ENCODE measurements at places on chromosomes 5 and 9.

DNA sequence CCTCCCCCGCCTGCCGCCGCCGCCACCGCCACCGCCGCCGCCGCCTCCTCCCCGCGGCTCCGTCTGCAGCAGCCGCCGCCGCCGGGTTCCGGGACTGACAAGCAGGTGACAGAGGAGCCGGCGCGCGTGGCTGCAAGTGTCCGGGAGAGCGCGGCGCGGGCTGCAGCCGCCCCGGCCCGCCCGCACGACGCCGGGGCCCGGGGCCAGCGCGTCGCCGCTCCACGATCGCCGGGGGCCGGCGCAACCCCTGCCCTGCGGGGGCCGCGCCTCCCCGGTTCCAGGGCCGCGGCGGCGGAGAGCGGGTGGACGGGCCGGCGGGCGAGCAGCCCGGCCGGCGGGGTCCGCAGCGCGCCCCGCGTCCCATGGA lies 343 bp downstream of the LMX1B start:
- no peak for DNase-seq

- DNase-seq, result no peak
These were observed 209.6 kb upstream of the PDE4D start for GRCh38 chr5:60102961-60103693.

GRCh38 chr9:89154651-89155336 lies 23.8 kb downstream of the SHC3 start:
- no peak for DNase-seq

DNA sequence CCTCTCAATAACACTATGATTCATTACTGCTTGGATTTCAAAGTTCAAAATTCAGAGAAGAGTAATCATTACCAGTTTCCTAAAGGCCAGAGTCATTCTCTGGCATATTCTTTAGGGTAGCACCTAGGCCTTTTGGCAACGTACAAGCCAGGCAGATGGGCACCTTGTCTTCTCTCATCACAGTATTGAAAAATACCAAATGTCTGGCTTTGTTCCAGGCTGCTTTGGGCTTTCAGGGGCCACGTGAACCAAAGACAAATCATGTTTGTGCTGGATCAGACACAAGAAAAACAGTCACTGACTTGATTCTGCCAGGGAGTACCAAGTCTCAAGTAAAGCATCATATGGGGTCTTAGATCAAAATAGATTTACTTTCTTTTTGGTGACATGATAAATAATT lies 15.5 kb downstream of the MEGF9 start:
- DNase-seq, result no peak

DNA sequence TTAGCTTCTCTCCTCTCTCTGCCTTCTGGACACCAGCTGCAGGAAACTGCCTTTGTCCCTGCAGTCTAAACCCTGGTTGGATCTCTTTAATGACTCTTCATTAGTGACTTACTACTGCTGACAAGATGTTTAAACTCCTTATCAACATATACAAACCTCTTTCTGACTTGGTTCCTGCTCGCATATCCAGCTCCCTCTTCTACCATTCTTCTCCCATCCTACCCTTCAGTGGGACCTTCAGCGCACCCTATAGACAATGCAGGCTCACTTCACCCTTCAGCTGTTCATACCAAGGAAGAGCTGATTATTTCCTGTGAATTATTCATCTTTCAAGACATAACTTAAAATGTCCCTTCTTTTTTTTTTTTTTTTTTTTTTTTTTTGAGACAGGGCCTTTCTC lies 436.5 kb downstream of the KIAA0825 start:
- no peak for DNase-seq

GRCh38 chr5:140554454-140554853 lies 2.8 kb downstream of the SRA1 start:
- no peak for DNase-seq

DNA sequence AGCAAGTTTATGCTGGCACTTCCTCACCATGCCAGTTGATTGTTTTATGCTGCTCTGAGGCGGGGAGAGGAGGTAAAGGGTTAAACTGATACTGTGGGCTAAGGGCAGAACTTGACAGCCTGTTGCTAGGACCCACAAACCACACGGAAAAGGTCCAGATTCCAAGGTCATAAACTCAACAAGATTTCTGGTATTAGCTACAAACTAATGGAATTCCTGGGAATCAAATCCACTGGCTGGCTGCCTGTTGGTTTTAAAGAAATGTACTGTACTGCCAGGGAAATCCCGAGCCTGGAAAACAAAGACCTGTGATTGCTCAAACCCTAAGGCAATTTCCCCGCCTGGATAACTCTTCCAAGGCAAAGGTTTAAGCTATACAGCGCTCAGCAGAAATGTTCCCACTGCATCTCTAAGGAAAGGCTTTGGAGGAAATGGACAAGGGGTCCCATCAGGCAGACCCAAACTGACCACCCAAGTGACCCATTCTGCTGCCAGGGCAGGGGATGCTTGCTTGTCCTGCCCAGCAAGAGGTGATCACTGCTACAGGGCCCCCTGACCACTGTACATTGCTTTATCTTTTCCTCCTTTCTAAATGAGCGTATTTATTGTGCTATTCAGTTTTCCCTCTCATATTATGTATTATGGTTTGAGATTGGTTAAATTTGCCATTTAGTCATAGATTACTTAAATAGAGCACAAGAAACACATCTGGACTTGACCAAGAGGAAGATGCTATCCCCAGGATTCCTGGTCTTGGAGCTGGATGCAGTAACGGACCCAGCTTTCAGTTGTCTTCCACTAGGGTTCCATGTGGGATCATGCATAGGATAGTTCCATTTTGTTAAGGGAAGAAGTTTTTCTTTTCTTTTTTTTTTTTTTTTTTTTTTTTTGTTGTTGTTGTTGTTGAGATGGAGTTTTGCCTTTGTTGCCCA lies 124.3 kb downstream of the SUSD1 start:
- no peak for DNase-seq

DNA sequence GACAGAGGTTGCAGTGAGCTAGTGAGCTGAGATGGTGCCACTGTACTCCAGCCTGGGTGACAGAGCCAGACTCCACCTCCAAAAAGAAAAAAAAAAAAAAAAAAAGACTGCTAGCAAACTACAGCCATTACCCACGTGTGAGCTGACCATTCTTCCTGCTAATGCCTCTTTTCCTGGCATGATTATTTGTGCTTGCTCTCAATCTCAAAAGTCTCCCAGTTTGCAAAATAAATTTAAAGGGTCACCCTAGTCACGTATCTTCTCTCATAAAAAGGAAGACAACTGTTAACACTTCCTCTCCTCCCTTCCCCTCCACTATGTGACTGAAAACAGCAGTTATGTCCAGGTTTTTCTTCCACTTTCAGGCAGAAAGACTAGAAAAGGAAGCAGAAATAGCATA lies 37.2 kb downstream of the TRIM36 start:
- DNase-seq, result no peak

- no peak for DNase-seq
These were observed 140.2 kb downstream of the CEP120 start for GRCh38 chr5:123283031-123283430.

DNA sequence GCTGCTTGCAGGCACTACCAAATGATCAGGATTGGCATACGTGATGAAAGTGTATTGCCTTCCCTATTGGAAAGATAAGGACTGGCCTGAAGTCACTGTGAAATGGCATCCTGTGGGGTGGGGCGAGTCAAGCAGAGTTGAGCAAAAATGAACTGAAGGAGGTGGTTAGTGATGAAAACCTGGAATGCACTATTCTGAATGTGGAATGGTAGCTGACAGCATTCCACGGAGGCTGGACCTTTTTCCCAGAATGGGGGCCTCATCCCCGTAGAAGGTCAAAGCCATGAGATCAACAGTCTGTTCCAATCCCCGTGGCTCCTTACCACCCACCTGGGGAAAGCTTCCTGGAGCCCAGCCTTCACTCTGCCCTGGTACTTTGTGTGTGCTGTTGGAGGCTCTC lies 37.7 kb downstream of the ASS1 start:
- DNase-seq, result no peak

DNA sequence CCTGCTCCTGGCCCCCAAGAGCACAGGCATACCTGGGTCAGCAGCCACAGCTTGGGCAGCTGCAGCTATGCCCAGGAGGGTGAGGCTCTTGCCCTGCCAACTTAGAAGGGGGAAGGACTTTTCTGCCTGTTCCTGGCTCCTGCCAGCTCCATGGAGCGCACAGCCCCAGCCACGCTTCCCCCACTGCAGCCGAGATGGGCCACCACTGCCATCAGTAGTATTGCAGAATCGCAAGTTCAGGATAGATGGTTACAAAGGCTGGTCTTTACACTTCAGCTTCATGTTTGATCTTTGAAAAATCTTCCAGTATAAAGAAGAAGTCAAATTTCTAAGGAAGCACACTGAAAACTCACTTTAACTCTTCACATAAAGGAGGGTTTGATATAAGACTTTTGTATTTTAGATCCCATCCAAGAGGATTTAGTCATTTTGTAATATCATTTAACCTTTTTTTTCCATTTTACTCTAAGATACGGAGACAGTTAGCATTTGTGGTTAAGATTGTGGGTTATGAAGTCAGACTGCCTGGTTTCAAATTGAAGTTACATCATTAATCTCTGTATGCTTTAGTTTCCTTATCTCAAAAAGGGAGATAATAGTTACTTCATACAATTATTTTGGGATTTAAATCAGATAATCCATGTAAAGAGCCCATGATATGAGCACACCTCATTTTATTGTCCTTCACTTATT lies 81.8 kb downstream of the NLN start:
- DNase-seq, result peak; percentile 24

DNA sequence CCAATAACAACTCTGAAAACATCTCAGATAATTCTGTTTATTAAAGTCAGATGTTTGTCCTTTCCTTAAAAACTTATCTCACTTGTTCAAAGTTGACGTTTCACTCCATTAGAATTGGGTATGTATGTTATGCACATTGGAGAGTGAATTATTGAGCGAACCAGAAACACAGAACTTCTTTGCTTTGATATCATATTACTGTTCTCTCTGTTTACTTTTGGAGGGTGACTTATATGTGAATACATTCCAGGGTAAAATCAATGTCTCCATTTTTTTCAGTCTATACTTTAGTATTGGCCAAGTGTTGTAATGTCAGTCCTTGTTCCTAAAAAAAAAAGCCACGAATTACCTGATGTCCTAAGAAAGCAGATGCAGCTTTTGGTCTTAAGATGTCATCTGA lies 307.4 kb downstream of the CSNK1G3 start:
- DNase-seq, result no peak

DNA sequence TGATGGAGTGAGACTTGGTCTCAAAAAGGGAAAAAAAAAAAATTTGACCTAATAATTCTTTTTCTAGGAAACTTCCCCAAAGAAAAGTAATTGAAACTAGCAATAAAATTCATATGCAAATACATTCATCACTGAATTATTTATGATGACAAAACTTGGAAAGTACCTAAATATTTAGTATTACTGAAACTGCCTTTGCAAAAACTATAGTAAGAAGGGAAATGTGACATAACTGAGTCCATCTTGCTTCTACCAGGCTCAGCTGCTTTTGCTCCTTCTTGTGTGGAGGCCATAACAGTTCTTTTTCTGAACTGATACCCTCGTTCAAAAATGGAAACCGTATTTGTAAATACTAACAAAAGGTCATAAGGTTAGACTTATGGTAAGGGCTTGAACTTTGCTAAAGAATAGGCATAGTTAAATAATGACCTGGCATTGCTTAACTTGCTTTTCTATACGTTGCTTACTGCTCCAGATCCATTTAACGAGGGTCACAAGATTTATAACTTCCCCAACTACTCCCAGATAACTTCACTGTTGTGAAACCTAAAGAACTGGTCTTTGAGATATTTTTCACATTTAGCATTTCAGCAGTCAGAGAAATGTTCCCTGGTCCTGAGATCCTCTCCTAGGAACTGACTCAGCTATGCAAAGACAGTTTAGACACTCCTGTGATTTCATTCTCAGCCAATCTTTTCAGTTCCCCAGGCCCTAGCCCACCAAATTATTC lies 68.4 kb downstream of the CFAP95 start:
- no peak for DNase-seq

DNA sequence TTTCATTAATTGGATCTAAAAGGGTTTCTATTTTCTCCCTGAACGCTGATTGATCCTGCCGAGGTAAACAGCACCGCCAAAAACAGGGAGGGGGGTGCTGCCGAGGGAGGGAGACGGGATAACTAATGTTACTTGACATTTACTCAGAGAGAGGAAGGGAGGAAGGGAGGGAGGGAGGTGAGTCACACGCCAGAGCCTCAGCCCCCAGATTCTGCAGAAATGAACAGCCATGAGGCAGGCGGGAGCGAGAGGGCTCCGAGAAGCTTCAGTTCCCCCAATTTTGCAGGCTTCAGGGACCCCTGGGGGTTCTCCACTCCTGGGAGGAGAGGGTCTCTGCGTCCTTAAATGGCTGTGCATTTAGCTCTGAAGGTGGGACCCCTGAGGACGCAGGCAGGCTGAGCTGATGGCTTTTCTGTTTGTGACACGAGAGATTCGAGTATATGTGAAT lies 59.1 kb upstream of the IER5L start:
- no peak for DNase-seq

DNA sequence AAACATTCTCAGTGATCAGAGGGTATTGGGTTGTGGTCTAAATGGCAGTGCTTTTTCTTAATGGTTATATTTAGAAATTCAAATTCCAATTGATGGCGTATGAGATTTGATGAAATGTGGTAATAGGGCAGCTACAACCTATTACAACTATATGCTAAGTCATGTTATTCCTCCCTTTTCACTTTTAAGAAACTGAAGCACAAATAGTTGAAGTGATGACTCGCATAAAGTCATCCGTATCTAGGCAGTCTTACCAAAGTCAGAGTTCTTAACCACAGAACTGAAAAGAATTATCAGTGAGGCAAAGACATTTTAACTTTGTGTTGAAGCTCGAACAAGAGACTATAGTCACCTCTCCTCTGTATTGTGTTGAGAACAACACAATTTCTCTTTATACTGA lies 28.2 kb downstream of the C9orf152 start:
- DNase-seq, result no peak

DNA sequence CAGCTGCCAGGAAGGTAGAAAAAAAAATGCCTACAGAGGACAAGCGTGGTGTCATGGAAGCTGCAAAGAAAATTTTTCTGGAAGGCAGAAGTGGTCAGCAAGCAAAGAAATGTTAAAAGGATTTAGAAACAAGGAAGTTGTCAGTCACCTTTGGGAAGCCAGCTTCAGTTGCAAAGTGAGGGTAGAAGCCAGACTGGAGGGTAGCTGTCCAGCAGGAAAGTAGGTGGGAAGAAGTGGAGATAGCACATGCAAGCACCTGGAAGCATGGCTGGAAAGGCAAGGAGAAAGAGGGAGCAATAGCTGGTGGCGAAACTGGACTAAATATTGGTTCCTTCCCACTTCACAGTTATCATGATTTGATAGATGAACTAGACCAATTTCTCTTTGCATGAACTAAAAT lies 54.3 kb downstream of the ADRB2 start:
- no peak for DNase-seq

Measured in DND-41 (cell line).